ENCODE measurements at places on chromosomes 16 and 17.
A peak's percentile ranks its signal among the peaks of the same experiment; 100 is the strongest.

- no peak for DNase-seq
These were observed 36.7 kb upstream of the CCL1 start for GRCh38 chr17:34399725-34400124.

GRCh38 chr17:292531-293382 is 59.9 kb downstream of the RPH3AL start:
- DNase-seq = no peak

DNA sequence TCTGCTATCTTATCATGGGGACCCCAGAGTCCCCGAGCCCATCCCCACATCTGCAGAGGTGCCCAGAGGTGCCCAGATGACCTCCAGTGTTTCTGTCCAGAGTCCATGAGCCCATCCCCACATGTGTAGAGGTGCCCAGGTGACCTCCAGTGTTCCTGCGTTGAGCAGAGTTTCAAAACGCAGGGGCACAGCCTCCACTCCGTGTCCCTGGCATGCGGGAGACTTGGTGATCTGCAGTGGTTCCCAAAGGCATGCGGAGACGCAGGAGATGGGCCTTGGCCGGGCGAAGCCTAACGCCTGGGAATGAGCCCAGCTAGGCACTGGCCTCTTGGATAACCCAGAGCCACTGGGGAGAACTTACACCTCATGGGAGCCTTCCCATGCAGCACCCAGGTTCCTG is 41.3 kb downstream of the COX4I1 start:
- DNase-seq = no peak

DNA sequence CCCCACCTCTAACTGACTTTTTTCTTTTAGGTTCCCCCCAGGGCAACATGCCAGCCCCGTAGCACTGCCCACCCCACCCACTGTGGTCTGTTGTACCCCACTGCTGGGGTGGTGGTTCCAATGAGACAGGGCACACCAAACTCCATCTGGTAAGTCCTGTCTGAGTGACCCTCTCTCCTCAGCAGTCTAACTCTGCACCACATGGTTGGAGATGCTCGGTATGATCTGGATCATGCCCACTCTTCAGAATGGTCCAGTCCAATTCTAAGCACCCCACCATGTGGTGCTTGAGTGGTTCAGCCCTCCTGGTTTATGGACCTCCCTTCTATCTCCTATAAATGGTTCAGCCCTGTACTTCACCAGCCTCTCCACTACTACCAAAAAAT is 5.9 kb downstream of the KDM6B start:
- no peak for DNase-seq

DNA sequence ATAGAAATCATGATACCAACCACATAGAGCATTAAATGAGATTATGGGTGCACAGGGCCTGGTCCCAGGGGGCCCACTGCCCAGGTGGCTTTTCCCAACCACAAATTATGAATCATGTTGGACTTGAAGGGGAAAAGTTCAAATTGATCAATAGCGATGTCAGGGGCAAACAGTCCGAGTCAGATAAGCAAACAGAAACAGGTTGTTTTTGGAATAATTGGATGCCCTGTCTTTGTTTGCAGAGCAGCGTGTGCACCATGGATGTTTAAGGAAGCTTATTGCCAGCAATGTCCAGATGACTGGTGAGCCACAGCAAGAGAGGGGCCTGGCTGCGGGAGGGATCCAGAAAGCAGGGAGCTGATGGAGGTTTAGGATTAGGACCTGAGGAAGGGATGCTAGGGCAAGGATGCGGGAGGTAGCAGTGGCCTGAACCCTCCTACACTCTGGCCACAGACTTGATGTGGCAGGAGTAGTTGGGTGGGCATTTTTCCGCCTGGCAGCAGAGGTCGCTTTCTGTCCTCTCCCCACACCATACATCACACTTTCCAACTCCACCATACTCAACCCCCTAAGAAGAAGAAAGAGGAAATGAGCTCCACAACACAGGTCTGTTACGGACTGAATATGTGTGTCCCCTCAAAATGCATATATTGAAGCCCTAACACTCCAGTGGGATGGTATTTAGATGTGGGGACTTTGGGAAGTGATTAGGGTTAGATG is 266.4 kb upstream of the RPL38 start:
- DNase-seq = no peak

DNA sequence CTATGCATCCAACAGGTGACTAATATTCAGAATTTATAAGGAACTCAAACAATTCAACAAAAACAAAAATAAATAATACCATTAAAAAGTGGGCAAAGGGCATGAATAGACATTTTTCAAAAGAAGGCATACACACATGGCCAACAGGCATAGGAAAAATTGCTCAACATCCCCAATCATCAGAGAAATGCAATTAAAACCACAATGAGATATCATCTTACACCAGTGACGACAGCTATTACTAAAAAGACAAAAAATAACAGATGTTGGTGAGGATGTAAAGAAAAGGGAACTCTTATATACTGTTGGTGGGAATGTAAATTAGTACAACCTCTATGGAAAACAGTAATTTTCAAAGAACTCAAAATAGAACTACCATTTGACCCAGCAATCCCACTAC is 250.4 kb upstream of the N4BP1 start:
- DNase-seq = no peak

DNA sequence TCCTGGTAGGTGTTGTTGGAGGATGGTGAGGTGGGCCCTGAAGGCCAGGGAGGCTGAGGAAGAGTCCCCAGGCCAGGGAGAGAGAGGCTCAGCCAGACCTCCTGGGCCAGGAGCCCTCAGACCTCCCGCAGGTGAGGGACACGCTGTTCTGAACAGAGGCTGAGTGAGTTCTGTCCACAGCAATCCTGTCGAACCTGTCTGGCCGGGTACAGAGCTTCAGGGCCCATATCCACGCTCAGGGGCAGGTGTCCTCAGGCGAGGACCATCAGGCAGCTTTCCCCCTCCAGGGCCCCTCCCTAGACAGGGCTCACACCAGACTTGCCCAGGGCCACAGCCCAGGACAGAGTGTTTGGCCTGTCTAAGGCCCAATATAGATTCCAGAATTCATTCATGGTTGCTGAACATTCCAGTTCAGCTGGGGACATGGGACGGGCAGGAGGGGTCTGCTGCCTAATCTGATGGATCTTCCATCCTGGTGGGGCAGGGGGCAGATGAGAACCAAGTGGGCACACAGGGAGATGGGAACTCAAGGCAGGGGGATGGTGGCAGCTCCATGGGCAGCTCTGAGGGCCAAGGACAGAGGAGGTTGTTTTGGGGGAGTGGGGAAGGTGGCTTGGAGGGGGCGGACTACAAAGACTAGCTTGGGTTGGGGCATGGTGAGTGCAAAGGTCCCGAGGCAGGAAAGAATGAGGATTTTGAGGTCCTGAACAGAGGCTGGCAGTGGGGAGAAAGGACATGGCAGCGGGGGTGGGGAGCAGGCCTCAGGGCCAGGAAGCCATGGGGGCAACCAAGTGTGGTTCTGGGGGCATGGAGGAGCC is 23.4 kb upstream of the MPRIP start:
- no peak for DNase-seq

- DNase-seq = no peak
These were observed 18.5 kb upstream of the KCTD5 start for GRCh38 chr16:2663553-2664546.

- no peak for DNase-seq
These were observed 44.9 kb downstream of the ABCA5 start for GRCh38 chr17:69282002-69282401.

GRCh38 chr16:85041219-85042166 is 13.9 kb downstream of the KIAA0513 start:
- DNase-seq = peak; percentile 17

DNA sequence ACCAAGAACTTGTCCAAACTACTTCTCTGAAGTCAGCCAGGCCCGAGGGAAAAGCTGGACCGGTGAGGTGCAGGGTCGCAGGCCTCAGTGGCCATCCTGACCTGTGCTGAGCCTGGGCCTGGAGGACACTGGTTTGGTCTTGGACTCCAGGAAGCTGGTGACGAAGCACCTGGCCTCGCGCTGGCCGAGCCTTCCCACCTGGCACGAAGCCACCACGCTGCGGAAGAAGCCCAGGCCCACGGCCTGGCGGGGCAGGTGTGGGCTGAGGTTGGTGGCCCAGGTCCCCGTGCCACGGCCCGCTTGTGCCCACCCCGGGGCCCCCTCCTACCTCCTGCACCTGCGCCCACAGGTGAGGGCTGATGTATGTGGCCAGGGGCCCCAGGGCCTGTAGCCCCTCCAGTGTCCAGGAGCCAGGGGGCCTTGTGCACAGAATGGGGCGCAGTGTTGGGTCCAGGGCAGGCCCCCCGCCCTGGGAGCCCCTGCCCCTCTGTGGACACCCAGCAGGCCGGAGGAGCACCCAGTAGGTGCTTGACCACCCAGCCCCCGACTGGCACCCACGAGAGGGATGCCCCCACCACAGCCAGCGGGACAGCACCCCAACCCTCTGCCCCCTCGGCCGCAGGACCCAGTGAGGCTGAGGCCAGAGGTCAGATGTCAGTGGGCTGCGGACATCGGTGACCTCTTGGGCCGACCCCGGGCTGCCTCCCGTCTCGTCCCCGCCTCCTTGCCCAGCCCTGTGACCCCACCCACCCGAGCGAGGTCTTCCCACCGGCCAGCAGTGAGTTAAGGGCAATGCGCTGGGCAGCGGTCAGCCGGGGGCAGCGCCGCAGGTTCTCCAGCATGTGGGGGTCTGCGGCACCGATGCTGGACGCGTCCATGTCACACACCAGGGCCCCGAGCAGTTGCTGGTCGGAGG is 13.8 kb downstream of the MSLN start:
- peak; percentile 29 for DNase-seq

DNA sequence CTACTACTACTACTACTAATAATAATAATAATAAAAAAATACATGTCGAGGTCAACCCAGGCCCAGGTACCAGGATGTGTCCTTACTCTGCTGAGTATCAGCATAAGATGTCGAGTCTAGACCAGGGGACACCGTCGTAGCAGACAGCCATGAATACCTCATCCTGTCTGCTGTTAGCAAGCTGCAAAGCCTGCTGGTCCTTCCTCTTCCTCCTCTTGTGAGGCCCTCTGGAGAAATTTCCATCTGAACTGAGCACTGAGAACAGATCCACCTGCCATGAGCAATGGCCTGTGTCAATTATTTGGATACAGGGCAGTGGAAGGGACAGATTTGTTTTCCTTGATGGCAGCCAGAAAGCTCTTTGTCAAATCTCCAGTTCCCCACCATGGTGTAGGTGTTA is 168.5 kb downstream of the XYLT1 start:
- DNase-seq = no peak

- no peak for DNase-seq
These were observed 94.0 kb downstream of the CMC2 start for GRCh38 chr16:80912651-80913050.

GRCh38 chr16:49632795-49633184 is 223.1 kb downstream of the ZNF423 start:
- no peak for DNase-seq

- no peak for DNase-seq
These were observed 212.3 kb downstream of the ZNF423 start for GRCh38 chr16:49643429-49644144.

DNA sequence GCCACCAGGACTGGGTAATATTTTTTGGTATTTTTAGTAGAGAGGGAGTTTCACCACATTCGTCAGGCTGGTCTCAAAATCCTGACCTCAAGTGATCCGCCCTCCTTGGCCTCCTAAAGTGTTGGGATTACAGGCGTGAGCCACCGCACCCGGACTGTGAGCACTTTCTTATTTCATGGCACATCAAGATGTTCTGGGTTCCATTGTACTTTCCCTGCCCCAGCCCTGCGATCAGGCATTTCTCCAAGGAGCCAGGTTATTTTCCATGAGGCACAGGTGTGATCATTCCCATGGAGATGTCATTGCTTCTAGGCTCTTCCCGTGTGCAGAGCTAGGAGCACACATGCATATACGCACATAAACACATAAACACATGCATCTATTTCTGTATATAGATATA is 2.6 kb upstream of the ANKRD40CL start:
- no peak for DNase-seq

DNA sequence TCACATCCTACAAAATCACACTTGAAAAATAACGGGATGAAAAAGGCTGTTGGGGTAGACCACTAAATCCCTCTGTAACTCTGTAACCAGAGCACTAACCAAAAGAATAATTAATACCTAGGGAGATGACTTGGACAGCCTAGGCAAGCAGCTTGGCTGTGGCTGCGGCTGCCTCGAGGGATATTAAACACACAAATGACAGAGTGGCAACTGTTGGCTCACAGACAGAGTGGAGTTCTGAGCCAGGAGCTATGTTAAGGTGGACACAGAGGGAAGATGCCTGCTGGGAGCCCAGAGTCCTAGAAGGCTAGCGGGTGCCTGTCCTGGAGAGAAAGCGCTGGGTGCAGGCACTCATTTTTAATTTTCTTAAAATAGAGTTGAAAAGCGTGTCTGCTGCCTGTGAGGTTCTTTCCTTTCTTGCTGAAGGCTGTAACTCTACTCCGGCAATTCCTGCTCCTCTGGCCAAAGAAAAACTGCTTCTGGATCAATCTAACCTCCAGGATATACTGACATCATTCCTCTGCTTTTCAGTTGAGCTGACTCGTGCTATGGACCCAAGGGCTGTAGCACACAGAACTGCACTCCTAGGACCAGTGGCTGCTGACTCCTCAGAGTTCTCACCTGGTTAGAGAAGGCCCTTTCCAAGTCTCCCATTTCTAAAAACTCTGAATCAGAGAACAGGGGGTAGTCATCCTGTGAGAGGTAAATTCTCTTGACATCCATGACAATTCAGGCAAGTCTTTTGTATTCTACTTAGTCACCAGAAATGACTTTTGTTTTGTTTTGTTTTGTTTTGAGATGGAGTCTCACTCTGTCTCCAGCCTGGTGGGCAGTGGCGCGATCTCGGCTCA is 147.9 kb downstream of the STX8 start:
- no peak for DNase-seq

- DNase-seq = no peak
These were observed 1.0 kb downstream of the MCRIP1 start for GRCh38 chr17:81831957-81832607.

DNA sequence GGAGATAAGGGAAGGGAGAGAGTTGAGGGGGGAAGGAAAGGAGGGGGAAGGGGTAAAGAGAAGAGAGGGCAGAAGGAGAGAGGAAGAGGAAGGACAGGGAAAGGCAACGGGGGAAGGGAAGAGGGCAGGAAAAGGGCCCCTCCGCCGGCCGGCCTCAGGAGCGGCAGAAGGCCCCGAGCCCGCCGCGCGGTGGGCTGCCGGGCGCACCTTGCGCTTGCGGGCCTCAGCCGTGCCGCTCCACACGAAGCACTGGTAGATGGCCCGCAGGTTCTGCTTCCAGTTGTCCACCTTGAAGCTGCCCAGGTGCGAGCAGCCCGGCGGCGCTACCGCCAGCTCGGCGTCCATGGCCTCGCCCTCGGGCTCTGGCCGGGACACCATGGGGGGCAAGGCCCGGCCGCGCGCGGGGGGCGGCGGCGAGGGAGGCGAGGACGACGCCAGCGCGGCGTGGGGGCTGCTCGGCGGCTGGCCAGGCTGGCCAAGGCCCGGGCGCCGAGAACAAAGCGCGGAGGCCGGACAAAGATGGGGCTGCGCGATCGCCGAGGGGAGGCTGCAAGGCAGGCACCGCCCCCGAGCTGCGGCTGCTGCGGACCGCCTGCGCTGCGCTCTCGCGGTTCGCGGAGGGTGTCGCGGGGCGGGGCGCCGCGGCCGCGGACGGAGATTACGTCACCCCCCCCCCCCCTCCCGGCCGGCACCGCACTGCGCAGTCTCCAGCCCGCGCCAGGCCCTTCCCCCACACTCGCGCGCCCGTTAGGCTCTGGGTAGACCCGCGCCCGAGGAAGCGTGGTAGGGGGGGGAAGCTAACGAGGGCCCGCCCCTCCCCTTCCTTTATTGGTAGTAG is at the start of gene USP22:
Gene USP22 (minus strand): TSS at position 554 of the 838 bp plus-strand sequence. CDS start 176 bp downstream, at position 378.
- peak; percentile 87 for DNase-seq

Measured in NCI-H2029 (cell line).